Tibial nerve (tissue), 4 donors: ENCODE measurements at places on chromosomes 4 and X.

GRCh38 chrX:57155171-57155570, 18.0 kb upstream of the SPIN2A start:
- H3K27ac ChIP-seq, result no peak overlapping the region
- DNase-seq, result no peak
- no peaks in the 10 kb centered on the region for H3K36me3 ChIP-seq
- H3K27me3 ChIP-seq, result no peaks in the 10 kb centered on the region

GRCh38 chrX:133321451-133321850, 93.8 kb downstream of the GPC4 start:
- no peaks in the 10 kb centered on the region for H3K4me1 ChIP-seq
- H3K36me3 ChIP-seq, result no peaks in the 10 kb centered on the region
- H3K27ac ChIP-seq, result no peak overlapping the region
- no peak overlapping the region for H3K4me3 ChIP-seq
- no peaks in the 10 kb centered on the region for H3K27me3 ChIP-seq
- no peak for DNase-seq

- no peak for DNase-seq
- H3K4me3 ChIP-seq, result no peak overlapping the region
- H3K27me3 ChIP-seq, result no peaks in the 10 kb centered on the region
- no peak overlapping the region for H3K27ac ChIP-seq
- H3K36me3 ChIP-seq, result no peaks in the 10 kb centered on the region
These were observed 130.2 kb upstream of the MID1 start for GRCh38 chrX:10750581-10750980.

DNA sequence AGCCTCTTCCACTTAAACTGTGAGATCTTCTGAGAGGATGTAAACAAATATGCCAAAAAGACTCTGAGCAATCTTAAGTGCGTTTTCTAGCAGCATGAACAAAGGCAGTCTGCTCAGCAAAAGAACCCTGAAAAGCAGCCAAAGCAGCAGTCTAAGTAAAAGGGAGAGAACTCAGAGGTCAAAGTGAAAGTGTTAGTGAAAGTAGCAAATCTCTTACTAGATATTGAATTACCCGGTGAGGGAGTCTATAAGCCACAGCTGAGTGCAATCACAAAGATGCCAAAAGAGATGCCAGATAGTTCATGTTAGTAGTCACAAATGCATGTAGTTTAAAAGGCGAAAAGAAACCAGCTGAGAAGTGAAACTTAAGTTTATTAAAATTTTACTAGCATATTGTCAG, 7.9 kb upstream of the GNRHR start:
- no peaks in the 10 kb centered on the region for H3K4me1 ChIP-seq
- H3K4me3 ChIP-seq, result no peak overlapping the region
- no peaks in the 10 kb centered on the region for H3K36me3 ChIP-seq
- H3K27ac ChIP-seq, result no peak overlapping the region
- no peaks in the 10 kb centered on the region for H3K27me3 ChIP-seq

- no peaks in the 10 kb centered on the region for H3K4me1 ChIP-seq
- H3K36me3 ChIP-seq, result no peaks in the 10 kb centered on the region
- no peak overlapping the region for H3K27ac ChIP-seq
- no peaks in the 10 kb centered on the region for H3K27me3 ChIP-seq
These were observed 100.5 kb upstream of the TBC1D9 start for GRCh38 chr4:140856621-140857062.
